T-cell (primary cell): ENCODE measurements at places on chromosomes 12 and 14.

- DNase-seq, result no peak
Measured at GRCh38 chr14:58562141-58562540, 75.6 kb upstream of the DACT1 start.

DNA sequence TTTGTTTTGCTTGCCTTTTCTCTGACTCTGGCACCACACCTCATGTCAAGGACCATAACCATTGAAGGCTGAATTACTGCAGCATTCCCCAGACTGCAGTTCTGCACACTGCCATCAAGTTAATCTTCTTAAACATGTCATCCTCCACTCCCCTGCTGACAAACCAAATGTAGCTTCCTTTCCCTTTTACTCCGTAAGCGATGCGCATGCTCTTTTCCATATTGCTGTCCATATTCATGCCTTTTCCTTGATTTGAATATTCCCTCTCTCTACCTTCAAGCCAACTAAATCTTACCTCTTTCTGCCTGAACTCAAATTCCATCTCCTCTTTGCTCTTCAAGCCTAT lies 13.6 kb downstream of the GPX2 start:
- peak; percentile 13 for DNase-seq

GRCh38 chr14:70735043-70735442 lies 74.3 kb downstream of the MAP3K9 start:
- DNase-seq, result no peak

- no peak for DNase-seq
Measured at GRCh38 chr14:91008759-91009409, 51.6 kb downstream of the RPS6KA5 start.

GRCh38 chr12:108618079-108618952 lies 15.4 kb downstream of the SELPLG start:
- peak; percentile 79 for DNase-seq

GRCh38 chr12:63994704-63995103 lies 150.2 kb downstream of the SRGAP1 start:
- DNase-seq, result no peak
